ENCODE measurements at places on chromosomes 3 and 15.

DNA sequence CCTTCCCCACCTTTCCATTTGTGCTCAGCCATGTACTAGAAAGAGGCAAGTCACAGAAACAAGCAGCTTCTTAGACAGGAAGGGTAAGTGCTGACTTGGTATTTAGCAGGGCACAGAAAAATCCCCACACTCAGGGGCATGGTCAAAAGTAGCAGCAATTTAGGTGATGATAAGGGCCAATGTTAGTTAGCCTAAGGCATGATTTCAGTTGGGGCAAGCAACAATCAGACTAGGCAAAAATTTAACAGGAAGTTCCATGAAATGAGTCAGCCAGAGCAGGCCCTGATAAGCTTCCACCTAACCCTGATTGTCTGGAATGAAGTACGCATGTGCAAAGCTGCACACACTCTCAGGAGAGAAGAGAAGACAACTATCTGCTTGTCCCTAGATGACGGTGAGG is 423.4 kb upstream of the UBE2E2 start:
- DNase-seq, result no peak

DNA sequence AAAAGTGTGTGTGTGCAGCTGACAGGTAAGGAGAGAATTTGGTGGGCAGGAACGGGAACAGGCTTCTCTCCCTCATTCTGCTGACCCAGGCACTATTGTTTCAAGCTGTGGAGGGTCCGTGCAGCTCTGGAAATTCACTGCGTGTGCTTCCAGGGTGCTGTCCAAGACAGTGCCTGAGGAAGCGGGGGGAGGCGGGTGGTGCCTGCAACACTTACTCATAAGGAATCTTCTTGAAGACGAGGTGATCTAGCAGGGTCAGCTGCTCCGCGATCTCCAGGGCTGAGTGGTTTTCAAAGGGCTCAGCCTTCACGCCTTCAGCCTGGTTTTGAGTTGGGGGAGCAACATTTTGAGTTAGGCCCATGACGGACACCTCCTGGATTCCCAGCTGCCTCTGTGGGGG is 46.6 kb upstream of the CTSH start:
- DNase-seq, result no peak

DNA sequence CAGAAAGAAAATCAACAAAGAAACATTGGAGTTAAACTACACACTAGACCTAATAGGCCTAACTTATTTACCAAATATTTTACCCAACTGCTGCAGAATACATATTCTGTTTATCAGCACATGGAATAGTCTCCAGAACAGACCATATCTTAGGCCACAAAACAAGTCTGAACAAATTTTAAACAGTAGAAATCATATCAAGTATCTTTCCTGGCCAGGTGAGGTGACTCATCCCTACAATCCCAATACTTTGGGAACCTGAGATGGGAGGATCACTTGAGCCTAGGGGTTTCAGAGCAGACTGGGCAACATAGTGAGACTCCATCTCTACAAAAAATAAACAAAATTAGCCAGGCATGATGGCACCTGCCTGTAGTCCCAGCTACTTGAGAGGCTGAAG is 18.1 kb upstream of the KPNA4 start:
- no peak for DNase-seq

DNA sequence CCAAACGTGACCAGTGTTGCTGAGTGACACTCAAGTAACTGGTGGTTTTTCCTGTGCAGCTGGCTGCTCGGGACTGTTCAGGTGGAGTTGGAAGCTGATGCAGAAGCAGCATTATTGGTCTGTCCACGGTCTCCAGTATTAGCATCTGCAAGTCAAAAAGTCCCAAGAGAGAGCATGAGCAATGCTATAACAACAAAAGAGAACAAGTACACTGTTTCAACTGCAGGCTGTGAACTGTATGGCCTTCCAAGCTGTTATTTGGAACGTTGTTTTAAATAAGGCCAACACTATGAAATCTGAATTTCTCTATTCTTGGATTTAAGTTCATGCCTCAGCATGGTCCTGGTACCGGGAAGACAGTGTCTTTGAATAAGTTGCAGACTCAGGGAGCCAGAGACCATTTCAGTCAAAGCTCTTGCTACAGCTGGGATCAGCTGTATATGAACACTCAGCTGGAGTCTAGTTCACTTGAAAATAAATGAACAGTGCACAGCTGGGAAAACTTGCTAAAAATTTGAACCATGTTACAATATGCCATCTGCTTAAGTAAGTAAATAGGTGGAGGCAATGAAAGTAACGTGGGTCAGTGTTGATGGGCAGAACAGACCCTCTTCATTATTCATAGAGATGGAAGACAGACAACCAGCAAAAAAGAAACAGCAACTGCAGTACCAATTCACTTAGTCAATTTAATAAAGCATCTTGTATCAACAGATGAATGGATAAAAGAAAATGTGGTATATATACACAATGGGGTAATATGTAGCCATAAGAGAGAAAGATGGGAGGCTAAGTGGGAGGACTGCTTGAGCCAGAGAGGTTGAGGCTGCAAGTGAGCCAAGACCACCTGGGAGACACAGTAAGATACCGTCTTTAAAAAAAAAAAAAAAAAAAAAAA is 45.1 kb downstream of the NR1I2 start:
- DNase-seq, result no peak

DNA sequence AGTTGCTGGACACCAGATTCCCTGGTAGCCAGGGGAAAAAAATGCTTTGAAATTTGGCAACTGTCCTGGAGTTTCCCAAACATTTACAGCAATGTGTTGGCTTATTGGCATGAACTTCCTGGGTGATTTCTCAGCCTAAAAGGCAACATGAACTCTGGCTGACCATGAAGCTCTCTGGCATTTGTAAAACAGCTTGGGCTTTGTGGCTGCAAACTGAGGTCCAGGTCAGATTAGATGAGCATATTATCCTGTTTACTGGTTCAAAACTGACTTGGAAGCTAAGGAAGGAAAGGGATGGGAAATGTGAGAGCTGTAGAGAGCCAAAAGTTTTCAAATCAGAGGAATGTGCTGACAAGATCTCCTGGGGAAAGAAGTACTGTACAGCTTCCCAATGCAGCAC is 139.0 kb downstream of the P3H2 start:
- no peak for DNase-seq

GRCh38 chr3:41960826-41961750 is 815 bp downstream of the ULK4 start:
- peak; percentile 65 for DNase-seq

DNA sequence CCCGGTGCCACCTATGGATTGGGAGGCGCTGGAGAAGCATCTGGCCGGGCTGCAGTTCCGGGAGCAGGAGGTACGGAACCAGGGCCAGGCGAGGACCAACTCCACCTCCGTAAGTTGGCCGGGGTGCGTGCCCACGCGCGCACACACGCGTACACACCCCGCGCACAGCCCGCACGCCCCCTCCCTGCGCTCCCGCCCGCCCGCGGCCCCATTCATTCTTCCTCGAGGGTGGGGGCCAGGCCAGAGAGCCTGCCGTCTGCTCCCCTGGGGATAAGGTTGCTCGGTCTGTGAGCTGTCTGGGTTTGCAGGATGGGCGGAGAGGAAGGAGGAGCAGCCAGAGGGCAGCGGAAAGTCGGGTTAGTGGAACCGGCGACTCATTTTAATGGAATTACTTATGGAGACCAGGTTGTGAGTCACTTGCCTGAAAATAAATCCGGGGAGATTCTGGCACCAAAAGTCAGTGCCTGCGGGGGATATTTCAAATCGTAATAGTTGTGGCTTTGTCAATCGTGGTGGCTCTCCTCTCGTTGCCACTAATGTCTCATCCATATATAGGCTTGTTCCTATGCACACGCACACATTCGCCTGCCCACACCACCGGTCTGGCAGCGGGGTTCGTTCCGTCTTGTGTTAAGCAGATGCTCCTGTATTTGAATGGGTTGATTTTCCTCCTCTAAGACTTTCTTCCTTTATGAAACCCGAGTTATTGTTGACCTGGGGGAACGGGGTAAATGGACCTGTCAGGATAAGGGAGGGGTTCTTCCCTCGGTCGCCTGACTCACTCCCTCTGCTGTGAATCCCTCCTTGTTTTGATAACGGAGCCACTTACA is 223.4 kb upstream of the IL12A start:
- no peak for DNase-seq

GRCh38 chr15:88385078-88385700 is 82.0 kb downstream of the MRPL46 start:
- no peak for DNase-seq

- no peak for DNase-seq
Measured at GRCh38 chr3:60528651-60529050, 722.6 kb downstream of the FHIT start.

GRCh38 chr15:25668901-25669300 is 194.2 kb downstream of the ATP10A start:
- no peak for DNase-seq

- no peak for DNase-seq
Measured at GRCh38 chr3:194961149-194961548, 275.5 kb downstream of the FAM43A start.

DNA sequence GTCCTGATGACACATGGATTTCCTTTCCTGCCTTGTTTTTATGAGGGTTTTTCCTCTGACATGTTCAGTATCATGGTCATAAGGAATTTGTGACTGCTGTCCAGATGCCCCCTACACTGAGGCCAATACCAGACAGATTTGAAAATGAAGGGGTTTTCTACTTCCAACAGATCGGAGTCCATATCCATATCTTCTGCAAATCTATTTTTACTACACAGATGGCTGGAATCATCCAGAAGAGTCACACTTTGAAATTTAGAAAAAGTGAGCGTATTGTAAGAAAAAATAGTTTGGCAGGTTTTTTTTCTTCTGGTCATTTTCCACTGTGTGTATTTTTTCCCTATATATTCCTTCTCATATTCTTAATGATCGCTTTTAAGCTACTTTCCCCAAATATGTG is 197.5 kb upstream of the LRRC3B start:
- no peak for DNase-seq

DNA sequence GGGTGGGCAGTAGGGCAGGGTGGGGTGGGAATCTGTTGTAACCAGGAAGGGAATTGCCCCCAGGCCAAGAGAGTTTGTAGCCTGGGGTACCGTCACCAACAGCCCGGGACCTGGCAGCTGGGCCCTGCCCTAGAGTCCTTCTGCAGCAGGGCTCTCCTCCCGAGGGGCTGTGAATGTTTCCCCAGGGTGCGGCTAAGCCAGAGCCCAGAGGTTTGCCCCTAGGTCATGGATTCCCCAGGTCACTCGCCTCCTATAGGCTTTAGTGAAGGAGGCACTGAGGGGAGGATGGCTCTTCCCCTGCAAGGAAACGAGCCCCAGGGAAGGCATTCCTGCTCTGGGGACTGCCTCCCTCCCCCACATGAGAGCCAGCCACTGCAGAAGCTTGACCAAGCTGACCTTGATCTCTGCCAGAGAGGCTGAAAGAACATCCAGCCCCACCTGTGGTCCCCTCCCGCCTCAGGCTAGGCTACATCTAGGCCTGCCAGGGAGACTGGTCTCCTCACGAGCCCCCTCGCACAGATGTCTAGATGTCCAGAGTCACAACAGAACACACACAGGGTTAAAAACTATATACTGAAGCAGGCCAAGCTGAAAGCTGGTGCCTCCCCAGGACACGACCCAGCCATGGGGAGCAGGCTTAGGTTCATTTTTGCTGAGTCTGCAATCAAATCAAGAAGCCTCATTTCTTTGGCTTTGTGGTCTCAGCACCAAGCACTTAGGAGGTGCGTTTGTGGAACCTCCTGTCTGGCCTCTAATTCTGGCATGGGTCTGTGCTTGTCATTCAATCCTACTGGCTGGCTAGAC is 69.1 kb upstream of the TAMM41 start:
- DNase-seq, result peak; percentile 10

DNA sequence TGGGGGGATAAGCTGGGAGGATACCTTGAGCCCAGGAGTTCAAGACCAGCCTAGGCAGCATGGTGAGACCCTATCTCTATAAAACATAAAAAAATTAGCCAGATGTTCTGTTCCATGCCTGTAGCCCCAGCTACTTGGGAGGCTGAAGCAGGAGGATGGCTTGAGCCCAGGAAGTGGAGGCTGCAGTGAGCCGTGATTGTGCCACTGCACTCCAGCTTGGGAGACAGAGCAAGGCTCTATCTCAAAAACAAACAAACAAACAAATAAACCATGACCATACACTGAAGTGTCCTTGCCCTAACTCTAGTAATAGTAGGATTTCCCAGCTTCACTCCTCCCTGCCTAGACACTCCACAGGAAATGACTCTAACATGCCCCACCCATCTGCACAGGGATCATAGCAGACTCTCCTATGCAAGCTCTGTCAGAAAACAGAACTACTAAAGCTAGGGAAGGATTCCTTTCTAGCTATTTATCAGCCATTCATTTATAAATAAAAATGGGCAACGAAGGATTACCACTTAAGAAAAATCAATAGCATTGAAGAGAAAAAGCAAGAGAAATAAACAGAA is 4.6 kb downstream of the ERICH6 start:
- no peak for DNase-seq

DNA sequence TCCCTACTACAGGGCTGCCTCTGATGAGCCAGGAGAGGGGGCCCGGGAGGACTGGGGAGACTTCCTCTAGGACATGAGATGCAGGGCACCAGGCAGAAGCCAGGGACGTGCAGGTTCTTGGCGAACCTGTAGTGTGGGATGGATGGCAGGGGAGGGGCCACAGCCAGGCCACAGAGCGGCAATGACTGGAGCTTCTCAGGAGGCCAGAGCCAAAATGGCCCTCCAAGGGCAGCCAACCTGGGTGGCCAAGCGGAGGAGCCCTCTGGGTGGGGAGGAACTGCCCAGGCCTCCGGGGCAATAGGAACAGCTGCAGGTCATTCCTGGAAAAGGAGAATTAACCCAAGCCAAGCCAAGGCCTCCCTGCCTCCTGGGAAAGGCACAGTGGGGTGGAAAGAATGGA is 224.5 kb downstream of the XXYLT1 start:
- no peak for DNase-seq

DNA sequence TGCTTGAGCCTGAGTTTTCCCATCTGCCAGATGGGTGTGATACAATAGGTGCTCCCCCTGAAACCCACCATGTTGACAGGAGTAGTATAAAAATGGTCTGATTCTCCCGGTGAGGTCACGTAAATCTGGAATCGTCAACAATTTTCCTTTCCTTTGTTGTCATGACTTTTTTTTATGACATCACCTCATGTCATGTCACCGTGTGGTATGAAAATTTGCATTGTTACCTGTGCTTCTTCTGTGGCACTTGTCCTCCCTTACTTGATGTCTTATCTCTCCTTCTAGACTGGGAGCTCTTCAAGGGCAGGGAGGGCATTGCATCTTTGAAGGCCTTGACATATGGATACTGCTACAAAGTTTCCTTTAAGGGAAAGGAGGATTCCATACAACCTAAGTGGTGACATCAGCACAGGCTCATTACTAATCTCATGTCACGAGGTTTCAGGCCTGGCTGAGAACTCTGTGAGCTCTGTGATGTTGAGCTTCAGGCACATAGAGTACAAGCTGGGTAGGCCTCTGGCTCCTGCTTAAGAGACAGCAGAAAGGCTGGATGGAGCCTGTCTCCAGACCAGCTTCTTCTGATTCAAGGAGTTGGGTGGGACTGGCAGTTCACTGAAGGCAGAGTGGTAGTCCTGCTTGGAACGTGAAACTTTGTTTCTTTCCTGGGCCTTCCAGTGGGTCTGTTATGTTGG is 66.3 kb downstream of the LPP start:
- DNase-seq, result no peak

GRCh38 chr3:88267847-88268246 is 118.1 kb downstream of the C3orf38 start:
- no peak for DNase-seq
